ENCODE measurements at places on chromosomes 3 and 15. TPM values are rescaled to one million over a fixed set of nuclear protein-coding genes. Genes with fewer than 3 reads are reported as not detected.
A peak's percentile ranks its signal among the peaks of the same experiment; 100 is the strongest.

The CHMP2B gene
- 16.9 TPM for total RNA-seq

The TMEM212 gene
- total RNA-seq = not detected

The CD96 gene
- 0.81 TPM for total RNA-seq

- H3K4me1 ChIP-seq = peaks cover 54% of the 10 kb centered on the region
- no peak for DNase-seq
- no peak overlapping the region for H3K4me3 ChIP-seq
- H3K27ac ChIP-seq = peak overlapping the region; percentile 82
- no peaks in the 10 kb centered on the region for H3K27me3 ChIP-seq
Observed at GRCh38 chr3:13264468-13264795, 155.7 kb downstream of the NUP210 start.
